ENCODE measurements at places on chromosomes 5 and 9. TPM values are rescaled to one million over a fixed set of nuclear protein-coding genes. Genes with fewer than 3 reads are reported as not detected.

PCDH1 gene
- 222 TPM for total RNA-seq

CCNJL gene
- 5.0 TPM for total RNA-seq

IL4 gene
- not detected for total RNA-seq

C7 gene
- total RNA-seq = 0.09 TPM

SPATA31A3 gene
- total RNA-seq = not detected

CBY3 gene
- total RNA-seq = 0.18 TPM

TRIM36 gene
- total RNA-seq = 0.36 TPM

ISOC1 gene
- 12.2 TPM for total RNA-seq

PTGDS gene
- total RNA-seq = 0.56 TPM

GLRA1 gene
- total RNA-seq = not detected
